ENCODE measurements at places on chromosomes 11 and 22. TPM values are rescaled to one million over a fixed set of nuclear protein-coding genes. Genes with fewer than 3 reads are reported as not detected.

The OR51B2 gene
- total RNA-seq = not detected

The LINC01488 gene
- total RNA-seq = 0.08 TPM

The TRIM51 gene
- not detected for total RNA-seq

The ARHGEF17 gene
- total RNA-seq = 29.5 TPM

The SEC14L6 gene
- 0.15 TPM for total RNA-seq

The TMEM109 gene
- total RNA-seq = 20.7 TPM

The CDHR5 gene
- not detected for total RNA-seq

The LRRC75B gene
- total RNA-seq = 2.6 TPM

The DBX1 gene
- not detected for total RNA-seq

The ACTN3 gene
- total RNA-seq = under 0.01 TPM

The ABTB2 gene
- 0.70 TPM for total RNA-seq

The A4GALT gene
- 31.9 TPM for total RNA-seq

The CD3G gene
- total RNA-seq = not detected

The TBC1D10A gene
- total RNA-seq = 6.9 TPM

The TNNI2 gene
- total RNA-seq = not detected

The IGHMBP2 gene
- 6.5 TPM for total RNA-seq

The OR4P4 gene
- not detected for total RNA-seq

The MYO7A gene
- total RNA-seq = 0.23 TPM

The PARVG gene
- not detected for total RNA-seq

The CCT8L2 gene
- total RNA-seq = not detected

The C11orf97 gene
- not detected for total RNA-seq

The NRGN gene
- 0.30 TPM for total RNA-seq

The RASSF10 gene
- total RNA-seq = not detected

The MS4A12 gene
- total RNA-seq = not detected

The USP35 gene
- 25.3 TPM for total RNA-seq

The PGA3 gene
- total RNA-seq = 2.8 TPM

The MRGPRX3 gene
- total RNA-seq = not detected

The SLC16A8 gene
- total RNA-seq = 0.15 TPM

The NXPE1 gene
- not detected for total RNA-seq

The FAM180B gene
- total RNA-seq = 0.94 TPM

The DNAJB7 gene
- not detected for total RNA-seq

The IL10RA gene
- total RNA-seq = not detected

The MYH9 gene
- total RNA-seq = 1,062 TPM
